Right renal cortex interstitium (tissue), 3 donors: ENCODE measurements at places on chromosomes 5 and 9.
A peak's percentile ranks its signal among the peaks of the same experiment; 100 is the strongest.

DNA sequence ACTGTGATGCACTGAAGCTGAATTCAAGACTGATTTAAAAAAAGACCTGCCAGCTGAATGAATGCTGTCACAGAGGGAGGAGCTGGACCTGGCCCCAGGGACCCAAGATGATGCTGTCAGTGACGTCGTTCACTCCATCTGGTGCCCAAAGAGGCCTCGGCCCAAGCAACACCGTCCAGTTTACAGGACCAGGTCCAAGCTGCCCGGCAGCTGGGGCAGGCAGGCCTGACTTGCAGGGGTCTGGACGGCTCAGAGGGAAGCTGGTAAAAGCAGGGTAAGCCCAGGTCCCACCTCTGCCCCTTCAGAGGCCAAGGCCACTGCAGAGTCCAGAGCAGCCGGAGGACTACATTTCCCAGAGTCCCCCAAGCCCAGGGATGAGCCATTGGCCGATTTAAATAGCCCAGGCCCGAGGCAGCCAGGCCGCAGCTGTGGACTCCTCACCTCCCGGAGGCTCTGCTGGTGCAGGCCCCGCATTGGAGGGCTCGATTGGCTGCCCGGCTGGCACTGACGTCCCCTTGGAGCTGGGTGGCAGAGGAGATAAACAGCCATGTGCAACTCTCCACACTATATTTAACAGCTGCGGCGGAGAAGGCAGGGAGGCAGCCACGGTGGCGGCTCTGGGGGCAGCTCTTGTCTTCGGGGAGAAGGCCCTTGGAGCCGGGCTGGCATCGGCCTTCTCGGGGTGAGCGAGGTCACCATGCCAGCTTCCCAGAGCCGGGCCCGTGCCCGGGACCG is at the start of gene PLPP7:
TSS of gene PLPP7 (plus strand) at position 423 of the 735 bp plus-strand sequence. CDS start at position 698, 275 bp downstream.
- DNase-seq: no peak

GRCh38 chr5:158349987-158350386 is 491.0 kb upstream of the CLINT1 start:
- peak; percentile 5 for DNase-seq

GRCh38 chr9:136520053-136520540 is 25.8 kb downstream of the NOTCH1 start:
- no peak for DNase-seq

DNA sequence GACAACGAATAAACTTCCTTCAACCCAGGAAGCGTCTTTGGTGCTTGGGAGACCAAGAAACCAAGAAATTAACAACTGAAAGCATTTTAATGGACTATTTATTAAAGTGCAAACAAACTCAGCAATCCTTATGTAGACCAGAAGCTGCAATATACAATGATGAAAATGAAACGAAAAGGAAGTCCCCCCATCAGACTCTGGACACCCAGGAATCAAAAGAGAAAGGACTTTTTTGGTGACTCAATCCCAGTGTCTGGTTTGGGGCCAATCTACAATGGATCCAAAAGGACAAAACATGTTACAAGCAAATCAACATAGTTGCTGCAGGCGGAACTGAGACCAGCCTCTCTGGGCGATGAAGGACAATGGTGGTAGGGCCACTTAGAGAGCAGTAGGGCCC is 39.5 kb downstream of the C9orf152 start:
- no peak for DNase-seq

DNA sequence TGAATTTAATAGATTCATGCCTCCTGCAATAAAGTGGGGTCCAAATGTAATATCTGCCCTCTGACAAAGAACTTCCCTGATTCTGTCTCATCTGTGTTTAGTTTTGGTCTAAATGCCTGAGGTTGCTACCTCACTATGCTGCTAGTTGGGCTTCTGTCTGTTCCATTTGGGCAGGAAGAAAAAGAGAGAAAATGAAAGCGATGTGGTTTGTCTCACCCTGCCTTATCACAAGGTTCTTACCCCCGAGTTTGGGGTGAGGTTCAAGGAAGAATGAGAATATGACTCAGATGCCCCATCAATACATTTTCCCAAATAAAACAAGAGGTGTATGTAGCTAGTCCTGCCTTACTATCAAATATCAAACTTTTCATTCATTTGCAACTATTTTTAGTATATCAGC is 132.1 kb upstream of the MTAP start:
- DNase-seq: no peak

DNA sequence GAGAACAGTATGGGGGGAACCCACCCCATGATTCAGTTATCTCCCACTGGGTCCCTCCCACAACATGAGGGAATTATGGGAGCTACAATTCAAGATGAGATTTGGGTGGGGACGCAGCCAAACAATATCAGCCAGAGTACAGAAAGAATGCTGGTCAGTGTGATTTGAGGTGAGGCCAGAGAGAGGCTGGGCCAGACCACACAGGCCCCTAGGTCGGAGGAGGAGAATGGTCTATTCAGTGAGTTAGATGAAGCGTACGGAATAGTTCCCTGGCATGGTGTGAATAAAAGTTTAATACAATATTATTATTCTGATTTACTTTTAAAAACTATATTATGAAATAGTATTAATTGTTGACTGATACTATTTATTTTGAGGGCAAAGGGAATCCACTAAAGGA is 39.7 kb downstream of the PCSK5 start:
- no peak for DNase-seq

- peak; percentile 63 for DNase-seq
Measured at GRCh38 chr5:180090098-180090768, 18.7 kb upstream of the RNF130 start.

DNA sequence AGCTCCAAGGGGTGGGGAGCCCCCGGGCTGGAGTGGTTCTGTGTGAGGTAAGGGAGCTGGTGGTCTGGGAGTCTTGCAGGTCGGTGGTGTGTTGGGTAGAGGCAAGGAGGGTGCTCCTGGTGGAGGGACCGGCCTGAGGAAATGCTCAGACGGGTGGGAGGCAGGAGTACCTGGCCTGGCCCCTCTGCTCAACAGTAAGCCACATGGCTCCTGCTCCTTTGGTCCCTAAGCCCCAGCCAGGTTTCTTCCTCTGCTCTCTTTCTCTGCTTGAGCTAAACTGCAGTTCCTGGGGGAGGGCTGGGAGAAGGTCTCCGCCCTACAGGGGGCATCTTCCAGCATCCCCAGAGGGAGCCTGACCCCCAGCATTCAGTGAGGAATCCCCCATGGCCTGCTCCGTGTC is 17.2 kb downstream of the TSPAN17 start:
- DNase-seq: no peak
